ENCODE measurements at places on chromosomes 1 and 21. TPM values are rescaled to one million over a fixed set of nuclear protein-coding genes. Genes with fewer than 3 reads are reported as not detected.

- no peak for DNase-seq
Observed at GRCh38 chr21:45354970-45355369, 50.0 kb upstream of the COL18A1 start.

DNA sequence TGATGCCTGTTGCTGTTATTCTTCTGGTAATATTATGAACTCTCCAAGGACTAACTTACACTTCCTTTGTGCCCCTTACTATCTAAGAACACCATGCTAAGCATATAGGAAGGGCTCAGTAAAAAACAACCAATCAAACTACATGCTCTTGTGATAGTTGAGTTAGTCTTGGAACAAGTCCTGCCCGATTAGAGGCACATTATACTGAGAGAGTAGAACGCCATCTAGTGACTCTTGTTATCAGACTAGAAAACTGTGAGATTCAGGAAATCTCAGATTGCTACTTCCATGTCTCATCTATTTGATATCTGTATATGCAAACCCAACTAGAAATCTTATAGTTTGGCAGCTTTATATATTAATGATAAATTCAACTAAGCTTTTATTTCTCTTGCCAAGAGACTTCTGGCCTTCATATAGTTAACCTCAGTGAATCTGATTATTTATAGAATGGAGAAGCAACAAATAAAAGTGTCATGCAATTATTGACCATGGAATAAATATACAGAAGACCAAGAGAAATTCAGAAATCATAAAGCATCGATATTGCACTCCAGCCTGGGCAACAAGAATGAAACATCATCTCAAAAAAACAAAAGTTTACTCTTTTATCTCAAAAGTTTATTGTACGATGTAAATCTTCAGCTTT is 7.8 kb upstream of the SRRM1 start:
- peak; percentile 72 for DNase-seq

GRCh38 chr21:41921021-41921420 is 32.8 kb downstream of the C2CD2 start:
- DNase-seq: no peak

DNA sequence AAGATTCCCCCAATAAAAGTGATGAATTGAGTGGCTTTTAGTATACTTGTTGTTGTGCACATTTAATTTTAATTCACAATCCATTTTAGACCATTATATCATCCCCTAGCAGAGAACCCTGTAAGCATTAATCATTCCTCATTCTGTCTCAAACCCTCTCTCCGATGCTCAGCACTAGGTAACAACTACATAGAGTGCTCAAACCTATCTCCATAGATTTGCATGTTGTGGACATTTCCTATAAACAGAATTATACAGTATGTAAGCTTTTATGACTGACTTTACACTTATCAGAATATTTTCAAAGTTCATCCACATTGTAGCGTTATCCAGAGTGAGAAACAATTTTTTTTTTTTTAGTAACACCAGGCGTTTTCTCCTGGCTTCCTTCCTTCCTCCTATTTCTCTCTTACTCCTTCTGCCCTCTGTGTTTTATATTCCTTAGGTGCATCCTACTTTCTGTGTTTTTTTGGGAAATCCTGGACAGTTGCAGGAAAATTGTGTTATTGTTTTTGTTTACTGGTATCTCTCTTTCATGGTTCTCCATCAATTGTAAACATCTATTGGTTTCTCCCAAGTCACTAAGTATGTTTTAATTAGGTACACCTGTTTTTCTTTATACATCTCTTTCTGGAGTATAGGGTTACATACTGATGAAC is 1528.0 kb upstream of the TPTE start:
- DNase-seq: no peak

DNA sequence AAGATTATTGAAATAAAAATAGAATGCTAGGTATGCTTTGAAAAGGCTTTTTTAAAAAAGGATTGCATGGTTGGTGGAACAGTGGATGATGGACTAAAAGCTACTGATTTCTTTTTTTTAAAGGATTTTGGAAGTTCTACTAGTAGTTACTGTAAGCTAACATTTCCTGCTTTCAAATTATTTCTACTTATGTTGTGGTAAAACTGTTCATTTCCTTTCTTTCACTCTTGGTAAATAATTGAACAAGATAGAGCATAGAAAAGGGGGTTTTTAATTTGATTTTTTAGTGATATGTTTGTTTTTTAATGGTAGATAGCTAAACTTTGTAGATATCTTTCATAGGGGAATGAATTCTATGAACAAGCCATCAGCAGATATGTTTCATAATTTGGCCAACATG is 104.4 kb downstream of the OLFML2B start:
- no peak for DNase-seq

DNA sequence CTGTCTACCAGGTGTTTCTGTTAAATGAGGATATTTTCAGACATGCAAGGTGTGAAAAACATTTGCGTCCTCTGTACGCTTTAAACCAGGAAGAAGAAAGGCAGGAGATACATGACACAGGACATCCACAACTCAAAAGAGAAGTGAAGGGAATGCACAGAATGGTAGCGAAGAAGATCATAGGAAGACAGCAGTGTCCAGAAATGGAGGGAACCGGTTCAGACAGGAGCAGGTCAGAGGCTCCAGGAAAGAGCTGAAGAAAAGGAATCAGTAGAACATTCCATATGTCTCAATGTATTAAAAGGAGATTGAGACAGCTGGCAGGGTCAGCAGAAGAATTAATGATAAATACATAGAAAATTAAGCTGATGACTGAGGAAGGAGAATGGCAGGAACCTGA is 190.9 kb downstream of the CDC7 start:
- DNase-seq: no peak

DNA sequence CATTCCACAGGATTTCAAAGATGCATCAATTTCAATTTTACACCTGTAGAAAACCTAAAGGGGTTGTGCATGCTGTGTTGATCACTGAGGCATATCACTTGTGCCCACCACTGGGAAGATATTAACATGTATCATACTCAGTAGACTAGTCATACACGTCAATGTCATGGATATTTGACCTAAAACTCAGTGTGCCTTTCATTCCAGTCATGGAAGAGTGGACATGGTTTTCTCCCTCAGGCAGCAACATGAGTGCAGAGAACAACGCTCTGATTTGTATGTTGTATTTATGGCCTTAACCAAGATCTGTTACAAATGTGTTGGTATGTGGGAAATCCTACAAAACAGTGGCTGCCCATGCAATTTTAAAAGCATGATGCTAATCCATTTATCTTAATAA is 6.1 kb upstream of the C1orf53 start:
- DNase-seq: no peak

DNA sequence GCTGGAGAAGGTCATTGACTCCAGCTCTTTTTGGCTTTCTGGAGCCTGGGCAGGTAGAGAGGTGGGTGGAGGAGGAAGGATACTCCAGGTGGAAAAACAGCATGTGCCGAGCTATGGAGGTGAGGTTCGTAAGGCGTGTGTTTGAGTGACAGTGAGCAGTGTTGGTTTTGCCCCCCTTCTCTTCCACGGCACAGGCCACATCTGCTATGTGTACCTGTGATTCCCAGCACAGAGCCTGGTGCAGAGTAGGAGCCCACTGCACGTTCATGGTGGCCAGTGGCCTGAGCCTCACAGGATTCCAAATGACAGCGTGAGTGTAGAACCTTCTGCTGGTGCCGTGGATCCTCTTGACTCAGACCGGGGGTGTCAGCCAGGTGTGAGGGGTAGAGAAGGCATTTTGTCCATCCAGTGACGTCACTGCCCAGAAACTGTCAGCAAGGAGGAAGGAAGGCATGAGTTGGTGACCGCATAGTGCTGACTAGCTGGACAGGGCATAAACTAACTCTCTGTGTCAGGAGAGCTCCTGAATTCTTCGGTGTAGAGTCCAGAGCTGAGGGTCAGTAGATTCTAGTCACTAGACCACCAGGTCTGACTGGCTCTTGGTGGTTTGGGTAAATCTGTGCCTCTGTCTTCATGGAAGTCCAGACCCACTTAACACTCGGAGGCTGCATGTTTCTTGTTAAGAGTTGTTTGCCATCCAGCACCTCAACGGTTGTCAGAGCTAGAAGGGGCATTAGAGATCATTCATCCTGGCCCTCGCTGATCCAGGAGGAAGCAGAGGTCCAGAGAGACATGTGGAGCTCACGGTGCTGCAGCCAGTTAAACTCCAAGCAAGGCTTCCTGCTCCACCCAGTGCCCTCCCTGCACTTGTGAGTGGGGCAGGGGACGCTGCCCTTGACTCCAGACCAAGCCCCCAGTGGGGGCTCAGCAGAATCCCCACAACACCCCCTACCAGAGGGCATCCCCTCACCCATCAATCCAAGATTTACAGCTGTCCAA is 3.8 kb downstream of the QSOX1 start:
- DNase-seq: no peak

GRCh38 chr1:35030756-35031446 is 844 bp downstream of the ZMYM6 start:
- DNase-seq: no peak

DNA sequence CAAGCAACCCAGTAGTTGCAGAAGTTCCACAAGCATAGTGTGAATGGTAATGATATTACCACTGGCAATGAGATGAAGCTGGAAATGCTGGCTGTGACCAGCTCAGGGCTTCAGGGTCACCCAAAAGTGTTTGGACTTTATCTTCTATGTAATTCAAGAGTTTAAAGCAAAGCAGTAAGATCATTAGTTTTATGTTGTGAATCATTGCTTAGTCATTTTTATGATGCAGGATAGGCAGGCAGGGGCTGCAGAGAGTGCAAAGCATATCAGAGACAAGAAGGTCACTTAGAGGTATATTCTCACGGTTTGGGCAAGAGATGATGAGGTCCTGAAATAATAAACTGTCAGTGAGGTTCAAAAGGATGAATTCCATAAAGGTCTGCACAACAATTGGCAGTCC is 147.4 kb downstream of the OLFM3 start:
- no peak for DNase-seq

Gene OR6N1
- total RNA-seq: not detected

Gene OR2L8
- not detected for total RNA-seq

Gene IQGAP3
- 3.0 TPM for total RNA-seq

Gene HPDL
- 0.60 TPM for total RNA-seq

Gene TIE1
- total RNA-seq: 749 TPM

Gene WASF2
- total RNA-seq: 34.7 TPM

Gene BSND
- not detected for total RNA-seq

Gene ANGPTL3
- total RNA-seq: not detected

Gene FMO3
- total RNA-seq: not detected
